ENCODE measurements at places on chromosomes 12 and 14.

DNA sequence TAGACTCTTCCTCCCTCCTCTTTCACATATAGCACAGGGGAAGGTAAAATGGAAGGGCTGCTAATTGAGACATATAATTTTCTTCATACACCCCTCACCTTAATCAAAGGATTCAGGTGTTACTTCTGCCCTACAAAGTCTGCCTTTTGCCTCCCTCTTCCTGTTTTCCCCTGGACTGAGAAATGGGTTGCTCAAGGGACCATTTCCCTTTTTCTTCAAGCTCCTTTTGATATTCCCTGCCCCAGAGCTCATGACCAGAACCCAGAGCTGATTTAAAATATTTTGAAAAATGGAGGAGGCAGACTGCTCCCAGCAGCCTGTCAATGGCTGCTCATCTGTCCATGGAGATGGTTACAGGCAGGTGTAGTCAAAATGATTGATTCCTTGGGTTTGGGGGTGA, 6.3 kb upstream of the PIP4K2C start:
- DNase-seq: no peak

DNA sequence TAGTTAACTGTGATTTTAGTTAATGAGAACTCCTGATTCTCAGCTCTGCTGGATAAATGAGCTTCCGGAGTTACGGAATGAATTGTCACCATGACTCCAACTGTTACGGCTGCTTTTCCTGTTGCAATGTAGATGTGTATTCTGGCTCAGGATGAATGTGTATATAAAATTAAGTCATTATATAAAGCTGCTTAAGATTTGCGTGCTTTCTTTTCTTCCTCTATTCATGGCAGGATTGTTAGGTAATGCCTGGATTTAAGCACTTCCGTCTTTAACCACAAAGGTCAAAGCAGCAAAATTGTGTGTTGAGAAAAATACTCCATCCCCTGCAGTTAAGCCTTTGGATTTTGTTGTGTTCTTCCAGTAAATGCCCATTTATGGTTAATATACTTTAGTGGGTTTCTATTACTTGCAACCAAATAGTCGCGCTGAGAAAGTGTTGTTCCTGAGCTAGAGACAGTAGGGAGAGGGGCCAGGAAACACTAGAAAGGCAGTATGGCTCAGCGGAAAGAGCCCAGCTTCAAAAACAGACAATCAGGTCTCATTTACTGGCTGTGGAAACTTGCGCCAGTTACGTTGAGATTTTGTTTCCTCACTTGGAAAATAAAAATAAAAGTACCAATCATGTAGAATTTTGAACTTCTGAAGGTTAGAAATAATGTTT, 9.4 kb upstream of the CCDC175 start:
- DNase-seq: no peak

- DNase-seq: no peak
These were observed 98.7 kb downstream of the GAS2L3 start for GRCh38 chr12:100672075-100672592.

GRCh38 chr12:3224530-3224903, 147.3 kb downstream of the TSPAN9 start:
- no peak for DNase-seq

DNA sequence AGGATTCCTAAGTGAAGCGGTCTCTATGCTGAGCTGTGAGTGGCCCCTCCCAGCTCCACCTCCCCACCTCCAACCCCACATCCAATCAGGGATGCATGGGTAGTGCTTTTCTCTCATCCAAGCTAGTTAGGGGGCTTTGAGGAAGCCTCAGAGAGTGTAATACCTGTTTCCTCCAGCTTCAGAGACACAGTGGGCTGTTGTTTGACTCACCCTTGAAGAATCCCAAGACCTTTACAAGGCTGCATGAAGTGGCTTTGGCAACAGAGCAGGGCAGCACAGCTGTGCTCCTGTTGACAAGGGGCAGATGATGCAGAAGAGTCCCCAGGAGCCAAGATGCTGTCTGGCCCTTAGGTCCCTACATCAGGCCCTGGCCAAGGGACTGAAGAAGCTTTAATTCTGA, 27.1 kb upstream of the CLMN start:
- no peak for DNase-seq

DNA sequence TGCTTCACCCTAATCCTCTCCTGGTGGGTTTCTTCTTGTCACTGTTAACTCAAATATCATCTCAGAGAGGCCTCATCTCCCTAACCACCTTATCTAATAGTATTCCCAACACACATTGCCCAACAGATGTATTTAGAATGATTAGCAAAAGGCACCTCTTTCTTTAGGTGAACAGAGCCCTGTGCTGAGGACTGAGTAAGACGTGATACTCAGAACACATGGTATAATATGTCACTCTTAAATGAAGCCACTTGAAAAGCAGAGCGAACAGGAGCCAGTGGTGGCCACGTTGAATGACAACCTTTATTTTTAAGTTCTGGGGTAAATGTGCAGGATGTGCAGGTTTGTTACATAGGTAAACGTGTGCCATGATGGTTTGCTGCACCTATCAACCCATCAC, 1.5 kb upstream of the KSR2 start:
- DNase-seq: no peak

DNA sequence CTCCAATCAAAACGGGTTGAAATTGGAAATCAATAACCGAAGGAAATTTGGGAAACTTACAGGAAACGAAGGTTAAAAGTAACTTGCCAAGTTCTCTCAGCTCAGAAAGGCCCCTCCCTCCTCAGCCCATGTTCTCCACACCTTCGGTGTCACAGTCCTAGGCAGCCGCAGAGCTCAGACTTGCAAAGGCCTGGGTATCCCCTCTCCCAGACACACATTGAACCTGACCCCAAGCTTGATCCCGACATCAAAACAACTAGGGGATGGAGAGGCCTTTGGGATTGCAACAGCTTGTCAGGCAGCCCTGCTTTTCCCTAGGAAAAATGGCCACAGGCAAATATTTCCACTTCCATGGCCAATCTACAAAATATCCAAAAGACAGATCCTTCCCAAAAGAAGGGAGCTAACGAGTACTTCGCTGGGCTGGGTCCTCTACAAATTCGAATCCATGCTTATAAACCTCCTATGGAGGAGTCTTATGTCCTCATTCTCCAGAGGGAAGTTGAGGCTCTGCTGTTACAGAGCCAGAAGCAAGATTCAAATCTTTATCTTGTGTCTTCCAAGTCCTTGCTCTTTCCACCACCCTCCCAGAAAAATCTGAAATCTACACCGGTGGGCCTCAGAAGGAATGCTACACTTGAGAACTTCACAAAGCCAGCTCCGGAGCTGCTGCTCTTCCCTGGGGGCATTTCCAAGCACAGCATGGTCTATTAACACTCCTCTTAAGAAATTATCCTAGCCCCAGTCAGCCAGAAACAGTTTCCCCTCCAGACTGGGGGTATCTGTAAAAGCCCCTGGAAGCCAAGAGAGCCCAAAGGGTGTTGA, 35.7 kb upstream of the PNMA1 start:
- DNase-seq: no peak

- no peak for DNase-seq
These were observed 714 bp upstream of the PSMC6 start for GRCh38 chr14:52706286-52706685.

DNA sequence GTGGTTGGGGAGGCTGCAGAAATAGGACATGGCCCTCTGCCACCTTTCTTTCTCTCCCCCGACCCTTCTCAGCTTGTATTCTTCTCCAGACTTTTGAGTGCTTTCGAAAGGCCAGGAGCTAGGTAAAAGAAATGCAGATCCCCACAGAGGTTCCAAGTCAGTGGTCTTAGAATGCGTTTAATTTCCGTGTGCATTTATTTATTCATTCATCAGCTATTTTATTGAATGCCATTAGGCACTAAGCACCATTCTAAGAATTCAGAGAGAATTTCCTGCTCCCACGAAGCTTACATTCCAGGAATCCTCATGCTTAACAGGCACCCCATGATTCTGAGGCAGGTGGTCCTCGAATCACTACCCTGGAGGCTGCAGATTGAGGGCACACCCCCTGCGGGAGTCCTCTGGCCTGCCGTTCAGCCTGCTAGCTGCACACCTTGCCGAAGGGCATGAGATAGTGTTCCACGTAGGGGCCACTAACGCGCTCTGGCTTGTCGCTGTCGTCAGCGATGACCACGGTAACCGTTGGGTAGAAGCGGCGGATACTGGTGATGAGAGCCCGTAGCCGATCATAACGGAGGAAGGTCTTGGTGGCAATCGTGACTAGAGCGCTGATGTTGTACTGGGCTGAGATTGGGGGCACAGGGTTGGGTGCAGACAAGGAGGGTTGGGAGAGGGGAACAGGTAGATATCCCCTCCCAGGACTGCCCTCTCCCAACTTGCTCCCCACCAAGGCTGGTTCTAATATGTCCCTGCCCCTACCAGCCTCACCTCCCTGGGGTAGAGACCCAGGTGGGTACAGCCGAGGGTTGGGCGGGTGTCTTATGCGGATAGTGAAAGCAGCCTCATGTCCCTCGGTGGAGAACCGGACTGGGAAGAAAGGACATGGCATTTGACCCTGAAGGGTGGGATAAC, 4.5 kb downstream of the B4GALNT1 start:
- DNase-seq: no peak

Measured in BJ (cell line).